Endodermal cell (in vitro differentiated cells): ENCODE measurements at places on chromosomes 16 and 17. TPM values are rescaled to one million over a fixed set of nuclear protein-coding genes. Genes with fewer than 3 reads are reported as not detected.

CRAMP1 gene
- total RNA-seq, result 32.9 and 40.0 TPM in 2 replicates

- peaks cover 14% of the 10 kb centered on the region for H3K27me3 ChIP-seq
- H3K27ac ChIP-seq, result no peak overlapping the region
- no peaks in the 10 kb centered on the region for H3K4me1 ChIP-seq
- peak; percentile 92 for DNase-seq
- peak overlapping the region; percentile 62 for H3K4me3 ChIP-seq
These were observed 4.0 kb upstream of the IL17C start for GRCh38 chr16:88634141-88634993.

FBXL19 gene
- 56.1 to 82.4 TPM (median 74.0 TPM) in 3 replicates for total RNA-seq

DNA sequence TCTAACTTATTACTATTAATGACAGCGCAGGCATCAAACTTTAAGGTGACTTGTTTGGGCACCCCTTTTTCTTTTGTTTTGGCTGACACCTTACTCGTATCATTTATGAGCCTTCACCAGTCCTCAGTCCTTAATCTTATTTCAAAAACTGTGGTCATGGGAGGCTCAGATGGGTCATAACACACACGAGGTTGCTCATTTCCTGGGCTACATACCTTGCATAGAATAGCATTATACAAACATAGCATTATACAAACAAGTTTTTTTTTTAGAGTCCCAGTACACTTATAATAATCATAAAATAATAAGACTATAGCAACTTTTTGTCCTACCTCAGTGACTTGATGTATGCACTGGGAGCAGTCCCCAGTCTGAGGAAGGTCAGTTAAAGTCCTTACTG, 11.2 kb upstream of the ACSF2 start:
- no peaks in the 10 kb centered on the region for H3K27me3 ChIP-seq
- no peak for DNase-seq
- H3K36me3 ChIP-seq, result no peaks in the 10 kb centered on the region

GLIS2 gene
- total RNA-seq, result 12.9 to 19.0 TPM (median 13.2 TPM) in 3 replicates

TENT4B gene
- total RNA-seq, result 14.0 and 14.1 TPM in 2 replicates

DNA sequence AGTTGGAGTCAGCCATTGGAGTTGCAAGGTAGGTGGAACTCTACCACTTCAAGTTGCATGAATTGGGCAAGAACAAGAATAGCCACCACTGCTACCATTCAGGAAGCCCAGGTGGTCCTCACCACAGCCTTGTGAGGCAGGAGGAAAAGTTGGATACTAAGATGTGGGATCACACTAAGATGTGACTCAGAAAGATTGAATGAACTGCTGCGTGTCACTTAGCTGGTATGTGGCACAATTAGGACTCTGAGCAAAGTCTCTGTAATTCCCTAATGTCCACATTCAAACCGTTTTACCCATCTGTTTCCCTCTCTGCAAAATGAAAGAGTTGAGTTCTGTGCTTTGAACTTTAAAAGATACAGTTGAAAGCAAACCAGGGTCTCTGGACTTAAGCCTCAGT, 44.7 kb upstream of the HS3ST3A1 start:
- no peak overlapping the region for H3K27ac ChIP-seq
- H3K4me3 ChIP-seq, result no peak overlapping the region
- no peaks in the 10 kb centered on the region for H3K36me3 ChIP-seq
- H3K27me3 ChIP-seq, result no peaks in the 10 kb centered on the region
- DNase-seq, result no peak

DNA sequence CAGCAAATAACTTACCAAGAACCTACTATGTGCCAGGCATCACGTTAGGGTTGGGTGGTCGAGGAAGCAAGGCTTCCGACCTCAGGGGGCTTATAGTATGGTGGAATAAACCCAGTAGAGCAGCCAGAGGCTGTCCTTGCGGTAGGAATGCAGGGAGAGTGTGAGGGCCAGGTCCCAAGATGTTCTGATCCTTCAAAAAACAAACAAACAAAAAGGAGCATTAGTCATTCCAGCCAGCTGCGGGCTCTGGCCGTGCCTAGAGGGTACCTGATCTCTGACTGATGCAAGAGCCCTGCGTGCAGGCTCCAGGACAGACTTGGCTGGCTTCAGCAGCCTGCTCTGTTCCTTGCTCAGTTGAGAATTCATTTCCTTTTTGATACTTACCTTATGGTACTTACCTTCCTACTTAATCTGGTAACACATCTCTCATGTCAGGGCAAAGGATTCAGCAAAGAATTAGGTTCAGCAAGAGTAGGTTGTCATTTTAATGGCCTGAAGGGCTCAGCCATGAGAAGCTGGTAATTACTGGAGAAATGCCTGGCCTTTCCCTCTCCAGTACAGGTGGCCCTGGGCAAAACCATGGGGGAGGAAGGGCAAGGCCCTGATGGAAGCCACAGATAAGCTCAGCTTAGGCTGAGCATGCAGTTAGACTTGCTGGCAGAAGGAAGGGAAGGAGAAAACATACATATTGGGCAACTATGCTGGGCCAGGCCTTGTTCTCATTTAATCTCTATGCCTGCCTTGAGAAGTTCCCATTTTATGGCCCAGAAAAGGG, 18.4 kb downstream of the CYB5D2 start:
- peak; percentile 80 for DNase-seq
- no peaks in the 10 kb centered on the region for H3K4me1 ChIP-seq
- H3K36me3 ChIP-seq, result peaks cover 32% of the 10 kb centered on the region
- no peaks in the 10 kb centered on the region for H3K27me3 ChIP-seq

DNA sequence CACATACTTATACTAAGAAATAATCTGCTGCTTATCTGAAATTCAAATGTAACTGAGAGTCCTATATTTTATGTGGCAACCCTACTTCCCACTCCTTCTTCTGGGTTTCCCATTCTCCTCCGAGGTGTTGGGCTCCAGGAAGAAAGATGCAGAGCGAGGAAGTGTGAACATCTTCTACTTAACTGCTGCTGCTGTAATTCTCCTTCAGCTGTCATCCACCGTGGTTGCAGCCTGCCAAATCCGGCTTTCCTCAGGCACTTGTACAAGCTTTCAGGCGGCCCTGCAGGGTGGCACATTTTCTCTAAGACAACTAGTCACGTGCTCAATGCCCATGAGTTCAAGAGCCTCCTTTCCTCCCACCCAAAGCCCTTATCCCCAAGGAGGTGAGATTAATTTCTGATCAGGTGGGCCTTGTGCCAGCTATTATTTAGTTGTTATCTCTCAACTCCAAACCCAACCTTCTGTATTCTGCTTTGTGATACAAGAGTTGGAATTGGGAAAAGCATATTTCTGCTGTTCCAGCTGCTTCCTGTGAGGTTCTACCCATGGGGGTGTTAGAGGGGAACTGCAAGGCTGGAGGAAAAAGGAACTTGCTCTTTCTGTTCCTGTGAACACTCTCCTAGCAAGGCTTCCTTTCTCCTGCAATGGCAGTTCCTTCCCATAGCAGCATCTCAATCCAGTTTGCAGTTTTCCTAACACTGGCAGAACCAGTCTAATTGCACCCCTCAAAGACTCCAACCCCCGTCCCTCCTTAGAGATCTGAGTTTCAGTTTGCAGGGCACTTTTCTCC, 67.6 kb upstream of the RBBP6 start:
- no peaks in the 10 kb centered on the region for H3K27me3 ChIP-seq
- no peak overlapping the region for H3K27ac ChIP-seq

DNA sequence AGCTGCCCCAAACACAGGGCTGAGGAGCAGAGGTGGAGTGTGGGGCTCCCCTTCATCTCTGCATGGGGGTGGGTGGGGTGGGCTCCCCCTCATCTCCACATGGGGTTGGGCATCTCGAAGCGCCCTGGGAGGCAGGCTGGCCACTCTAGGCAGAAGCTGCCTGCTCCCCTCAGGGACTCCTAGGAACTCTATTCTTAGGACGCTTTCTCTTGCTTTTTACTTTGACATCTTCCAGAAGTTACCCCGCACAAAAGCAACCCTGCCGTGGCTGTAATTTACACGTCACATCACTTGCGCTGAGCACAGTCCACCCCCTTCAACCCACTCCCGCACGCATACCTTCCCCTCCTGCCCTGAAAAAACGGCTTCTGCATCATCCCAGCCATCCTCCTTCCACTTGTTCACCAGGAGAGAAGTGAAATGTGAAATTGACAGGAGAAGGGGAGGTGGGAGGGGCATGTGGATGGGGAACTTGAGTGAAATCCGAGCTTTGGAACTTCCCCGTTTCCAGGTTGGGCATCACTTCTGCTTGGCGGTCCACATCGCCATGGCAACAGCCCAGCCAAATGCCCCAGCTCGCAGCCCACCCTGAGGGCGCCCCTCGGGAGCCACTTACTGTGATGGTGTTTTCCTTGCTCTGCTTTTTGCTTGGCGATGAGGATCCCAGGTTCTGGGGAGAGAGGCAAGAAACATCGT, 53.7 kb upstream of the RCVRN start:
- H3K27me3 ChIP-seq, result no peaks in the 10 kb centered on the region
- no peak for DNase-seq
- H3K4me1 ChIP-seq, result no peaks in the 10 kb centered on the region
- H3K36me3 ChIP-seq, result no peaks in the 10 kb centered on the region
- H3K27ac ChIP-seq, result no peak overlapping the region

DNA sequence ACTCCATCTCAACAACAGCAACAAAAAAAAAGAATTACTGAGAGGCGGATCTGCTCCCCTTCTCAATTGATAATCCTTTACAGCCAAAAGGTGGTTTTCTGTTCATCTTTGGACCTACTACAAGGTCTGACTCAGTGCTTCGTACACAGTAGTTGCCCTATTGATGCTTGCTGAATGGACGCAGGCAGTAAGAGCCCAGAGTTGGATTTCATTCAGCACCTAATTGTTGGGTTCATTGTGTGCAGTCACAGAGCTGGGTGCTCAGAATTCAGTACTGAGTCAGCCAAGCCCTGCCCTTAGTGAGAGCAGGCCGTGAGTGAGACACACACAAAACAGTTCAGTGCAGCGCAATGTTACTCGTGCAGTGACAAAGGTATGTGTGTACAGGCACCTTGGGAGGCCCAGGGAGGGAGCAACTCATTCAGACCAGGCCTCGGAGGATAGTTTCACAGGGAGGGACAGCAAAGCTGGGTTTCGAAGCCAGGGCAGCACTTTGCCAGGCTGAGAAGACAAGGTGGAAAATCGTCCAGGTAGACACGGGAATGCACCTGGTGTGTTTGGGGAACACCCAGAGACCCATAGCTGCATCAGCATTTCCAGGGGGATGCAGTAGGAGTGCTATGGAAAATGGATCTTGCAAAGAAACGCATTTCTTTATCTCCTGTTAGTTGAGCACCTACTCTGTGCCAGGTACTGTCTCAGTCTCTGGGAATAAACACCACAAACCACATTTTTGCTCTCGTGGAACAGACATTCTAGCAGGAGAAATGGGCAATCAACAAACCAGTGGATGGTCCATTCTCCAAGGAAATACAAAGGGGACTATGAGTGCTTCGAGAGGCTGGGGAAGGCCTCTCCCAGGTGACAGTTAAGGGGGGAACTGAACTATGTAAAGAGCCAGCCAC, 18.1 kb upstream of the KRT17 start:
- no peak overlapping the region for H3K27ac ChIP-seq
- H3K4me3 ChIP-seq, result no peak overlapping the region
- H3K4me1 ChIP-seq, result no peaks in the 10 kb centered on the region

GRCh38 chr16:22141767-22142166, 20.5 kb upstream of the SDR42E2 start:
- no peaks in the 10 kb centered on the region for H3K4me1 ChIP-seq
- DNase-seq, result peak; percentile 82
- H3K27ac ChIP-seq, result no peak overlapping the region
- H3K4me3 ChIP-seq, result no peak overlapping the region
- no peaks in the 10 kb centered on the region for H3K27me3 ChIP-seq
- no peaks in the 10 kb centered on the region for H3K36me3 ChIP-seq

DNA sequence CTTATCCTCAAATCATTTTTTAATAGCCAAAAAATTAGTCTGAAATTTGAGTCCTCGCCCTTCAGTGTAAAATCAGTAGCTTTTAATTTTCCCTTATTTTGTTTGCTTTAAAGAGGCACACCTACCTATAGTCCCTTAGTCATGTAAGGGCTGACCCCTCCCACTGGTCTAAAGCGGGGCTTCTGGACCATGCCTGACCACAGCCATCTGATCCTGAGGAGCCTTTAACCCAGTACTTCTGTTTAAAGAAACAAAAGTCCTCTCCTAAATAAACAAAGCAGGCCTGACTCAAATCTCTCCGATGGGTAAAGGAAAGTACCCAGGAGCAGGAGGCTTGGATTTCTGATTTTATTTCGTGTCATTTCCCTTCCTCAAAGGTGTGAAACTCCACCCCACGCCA, 92.0 kb upstream of the CCL2 start:
- no peaks in the 10 kb centered on the region for H3K27me3 ChIP-seq
- H3K4me3 ChIP-seq, result no peak overlapping the region
- H3K27ac ChIP-seq, result no peak overlapping the region

DNA sequence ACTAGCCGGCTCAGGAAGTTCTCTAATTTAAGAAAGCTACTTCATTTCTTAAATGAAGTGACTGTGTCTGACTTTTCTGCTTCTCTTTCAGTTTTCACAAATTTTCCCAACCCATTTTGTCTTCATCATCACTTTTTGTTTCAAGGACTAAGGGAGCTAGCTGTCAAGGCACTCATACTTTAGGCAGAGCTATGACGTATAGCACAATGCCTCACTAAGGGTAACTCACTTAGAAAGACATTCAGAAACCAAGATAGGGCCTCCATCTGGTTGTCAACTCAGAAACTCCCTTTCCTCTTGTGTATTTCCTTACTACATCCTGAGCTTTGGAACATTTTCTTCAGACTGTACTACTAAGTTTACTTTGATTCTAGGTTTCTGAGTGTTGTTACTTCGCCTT, 397.9 kb downstream of the TOX3 start:
- no peak for DNase-seq
- H3K27me3 ChIP-seq, result no peaks in the 10 kb centered on the region
- no peaks in the 10 kb centered on the region for H3K4me1 ChIP-seq
- H3K4me3 ChIP-seq, result no peak overlapping the region
- no peaks in the 10 kb centered on the region for H3K36me3 ChIP-seq
- H3K27ac ChIP-seq, result no peak overlapping the region

TBC1D3I gene
- 0.50 and 0.75 TPM in 2 replicates for total RNA-seq

- DNase-seq, result no peak
- no peak overlapping the region for H3K27ac ChIP-seq
- H3K27me3 ChIP-seq, result no peaks in the 10 kb centered on the region
- peaks cover 99% of the 10 kb centered on the region for H3K36me3 ChIP-seq
- H3K4me3 ChIP-seq, result no peak overlapping the region
- H3K4me1 ChIP-seq, result no peaks in the 10 kb centered on the region
These were observed 19.2 kb downstream of the SLC16A3 start for GRCh38 chr17:82247856-82248671.

CCL16 gene
- not detected in 2 replicates for total RNA-seq

GPR179 gene
- 0.16 TPM in 1 of 2 replicates, not detected in the other for total RNA-seq

GRCh38 chr16:87636050-87636684, 33.9 kb downstream of the JPH3 start:
- peak; percentile 94 for DNase-seq
- H3K4me3 ChIP-seq, result no peak overlapping the region

TMED6 gene
- 0.66 TPM in 1 of 3 replicates, not detected in the others for total RNA-seq
